ENCODE measurements at places on chromosomes 2 and 18.

- DNase-seq = no peak
Measured at GRCh38 chr18:70332694-70333093, 43.8 kb downstream of the SOCS6 start.

- no peak for DNase-seq
Measured at GRCh38 chr2:59703796-59704195, 849.7 kb downstream of the BCL11A start.

DNA sequence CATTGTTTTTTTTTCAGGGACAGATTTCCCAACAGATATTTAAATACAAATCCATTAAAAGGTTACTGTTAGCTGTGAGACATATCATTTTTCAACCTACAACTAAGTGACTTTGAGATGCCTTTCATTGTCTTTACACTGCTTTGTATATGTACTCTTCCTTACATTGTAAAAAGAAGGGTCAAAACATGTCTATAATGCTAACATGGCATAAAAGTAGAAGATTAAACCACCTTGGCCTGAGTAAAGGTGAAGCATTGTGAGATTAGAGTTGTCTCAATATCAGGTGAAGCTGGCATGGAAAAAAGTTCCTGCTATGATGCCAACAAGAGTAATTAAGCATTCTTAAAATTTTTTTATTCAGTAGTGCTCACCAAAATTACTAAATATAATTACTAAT is 1508.5 kb upstream of the NXPH2 start:
- no peak for DNase-seq

GRCh38 chr2:164661349-164661748 is 40.1 kb upstream of the GRB14 start:
- no peak for DNase-seq

- no peak for DNase-seq
Measured at GRCh38 chr2:209976698-209977385, 25.6 kb upstream of the RPE start.

- no peak for DNase-seq
Measured at GRCh38 chr18:49193252-49193651, 242.5 kb upstream of the SMAD7 start.

- DNase-seq = no peak
Measured at GRCh38 chr18:11468120-11468519, 141.3 kb upstream of the SLC35G4 start.

GRCh38 chr2:7755879-7756278 is 838.7 kb downstream of the RNF144A start:
- DNase-seq = no peak

GRCh38 chr18:2508678-2509077 is 62.6 kb downstream of the METTL4 start:
- no peak for DNase-seq

- DNase-seq = no peak
Measured at GRCh38 chr18:5982332-5982731, 87.0 kb upstream of the TMEM200C start.

- DNase-seq = no peak
Measured at GRCh38 chr18:14949800-14950664, 202.1 kb downstream of the ANKRD30B start.

DNA sequence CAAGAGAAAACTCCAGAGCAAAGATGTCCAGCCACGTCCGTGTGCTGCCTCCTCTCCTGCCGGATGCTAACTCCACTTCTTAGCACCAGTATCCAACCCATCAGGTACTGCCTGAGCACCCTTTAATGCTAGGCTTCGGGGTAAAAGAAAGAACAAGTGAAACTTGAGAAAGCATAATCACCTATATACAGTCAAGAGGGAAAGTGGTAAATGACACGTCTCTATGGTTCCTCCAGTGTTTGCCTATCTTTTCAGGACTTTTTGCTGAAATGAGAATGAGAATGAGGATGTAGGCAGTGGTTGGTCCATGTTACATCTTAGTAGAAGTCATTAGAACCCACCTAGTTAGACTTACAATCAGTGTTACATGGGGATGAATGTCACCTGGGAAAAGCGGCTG is 47.9 kb downstream of the EPHA4 start:
- DNase-seq = no peak

DNA sequence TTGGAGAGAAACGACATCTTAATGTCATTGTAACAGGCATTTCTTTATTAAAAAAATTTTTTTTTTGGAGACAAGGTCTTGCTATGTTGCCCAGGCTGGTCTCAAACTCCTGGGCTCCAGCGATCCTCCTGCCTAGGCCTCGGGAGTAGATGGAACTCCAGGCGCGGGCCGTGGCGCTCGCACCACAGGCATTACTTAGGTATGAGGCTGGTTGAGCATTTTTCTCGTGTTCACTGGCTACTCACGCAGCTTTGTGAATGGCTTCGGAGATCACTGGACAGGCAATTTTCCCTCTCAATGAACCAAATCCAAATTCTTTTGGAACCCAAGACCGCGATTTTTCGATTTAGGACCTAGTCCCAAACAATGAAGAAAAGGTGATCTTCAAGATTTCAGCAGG is 795 bp upstream of the TCF7L1 start:
- no peak for DNase-seq

GRCh38 chr18:7147399-7147798 is 29.8 kb upstream of the LAMA1 start:
- DNase-seq = no peak

DNA sequence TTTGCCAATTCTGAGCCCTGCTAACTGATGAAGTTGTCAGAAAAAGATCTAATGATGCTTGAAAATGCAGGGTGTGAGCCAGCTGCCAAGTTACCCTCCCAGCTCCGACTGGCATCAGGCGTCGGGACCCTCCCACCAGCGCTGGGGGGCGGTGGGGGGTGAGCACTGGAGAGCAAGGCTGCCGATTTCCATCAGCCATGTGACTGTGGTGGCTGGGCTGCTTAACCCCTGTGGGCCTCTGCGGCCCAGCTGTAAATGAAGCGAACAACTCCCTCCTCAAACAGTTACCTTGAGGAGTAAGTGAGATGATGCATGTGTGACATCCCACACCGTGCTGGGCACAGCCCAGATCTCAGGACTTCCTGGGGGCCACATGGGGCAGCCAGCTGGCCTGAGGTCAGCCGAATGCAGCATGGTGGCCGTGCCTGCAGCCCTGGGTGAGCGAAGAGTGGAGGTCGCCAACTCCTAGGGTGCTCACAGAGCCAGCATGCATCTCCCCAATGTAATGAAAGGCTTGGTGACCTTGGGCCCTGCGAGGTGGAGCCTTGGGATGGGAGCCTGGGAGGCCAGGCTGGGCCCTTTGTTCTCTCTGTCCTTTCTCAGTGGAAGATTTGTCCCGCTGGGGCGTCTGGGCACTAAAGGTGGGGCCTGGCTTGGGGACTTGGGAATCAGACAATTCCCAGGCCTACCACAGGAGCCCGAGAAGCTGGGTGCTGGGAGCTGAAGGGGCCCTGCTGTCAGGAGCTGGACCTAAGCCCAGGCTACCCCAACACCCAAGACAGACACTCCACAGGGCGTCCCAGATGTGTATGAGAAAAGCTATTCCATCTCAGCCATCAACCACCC is 25.1 kb downstream of the CIB4 start:
- DNase-seq = no peak

- no peak for DNase-seq
Measured at GRCh38 chr2:19988600-19988999, 1.3 kb downstream of the WDR35 start.

GRCh38 chr2:176148751-176149421 is 2.5 kb upstream of the HOXD4 start:
- no peak for DNase-seq

- no peak for DNase-seq
Measured at GRCh38 chr2:222859786-222860612, 837 bp upstream of the ACSL3 start.

GRCh38 chr2:235025800-235026536 is 74.2 kb downstream of the SH3BP4 start:
- DNase-seq = no peak

GRCh38 chr2:29775937-29776336 is 145.4 kb downstream of the ALK start:
- no peak for DNase-seq

- DNase-seq = no peak
Measured at GRCh38 chr2:232955856-232956255, 57.2 kb downstream of the NGEF start.

- no peak for DNase-seq
Measured at GRCh38 chr2:217167531-217167930, 307.7 kb upstream of the TNP1 start.

DNA sequence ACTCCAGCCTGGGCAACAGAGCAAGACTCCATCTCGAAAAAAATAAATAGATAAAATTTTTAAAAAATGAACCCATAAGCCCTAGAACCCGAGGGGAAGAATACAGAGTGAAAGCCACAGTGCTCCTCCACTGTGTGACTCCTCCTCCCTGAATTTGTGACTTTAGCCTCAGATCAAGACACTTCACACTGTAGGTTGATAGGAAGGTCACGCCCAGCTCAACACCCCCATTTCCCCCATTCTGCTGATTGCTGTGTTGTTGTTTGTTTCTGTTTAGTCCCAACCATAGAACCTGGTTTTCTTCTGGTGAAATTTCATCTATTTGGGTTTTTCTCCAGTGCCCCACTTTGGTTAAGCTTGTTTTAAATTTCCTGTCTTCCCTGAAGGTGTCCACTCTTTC is 102.2 kb downstream of the VIT start:
- no peak for DNase-seq

DNA sequence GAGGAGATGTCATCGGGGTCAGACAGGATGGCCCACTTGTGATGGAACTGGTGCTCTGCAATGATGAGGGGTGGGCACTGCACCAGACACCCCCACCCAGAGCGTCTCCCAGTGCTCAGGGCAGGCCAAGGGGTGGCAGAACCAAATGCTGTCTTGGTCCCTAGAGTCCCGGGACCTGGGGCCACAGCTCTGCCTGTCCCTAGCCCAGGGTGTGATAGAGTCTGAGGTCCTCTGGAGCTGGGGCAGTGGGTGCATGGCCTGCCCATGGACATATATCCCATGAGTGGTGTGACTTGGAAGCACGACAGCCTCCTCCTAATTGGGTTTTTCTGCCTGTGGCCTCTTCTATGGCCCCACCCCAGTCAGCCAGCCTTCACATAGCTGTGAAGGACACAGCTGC is 6.7 kb upstream of the OTOF start:
- no peak for DNase-seq

GRCh38 chr18:63753676-63754075 is 21.5 kb upstream of the SERPINB7 start:
- DNase-seq = no peak

DNA sequence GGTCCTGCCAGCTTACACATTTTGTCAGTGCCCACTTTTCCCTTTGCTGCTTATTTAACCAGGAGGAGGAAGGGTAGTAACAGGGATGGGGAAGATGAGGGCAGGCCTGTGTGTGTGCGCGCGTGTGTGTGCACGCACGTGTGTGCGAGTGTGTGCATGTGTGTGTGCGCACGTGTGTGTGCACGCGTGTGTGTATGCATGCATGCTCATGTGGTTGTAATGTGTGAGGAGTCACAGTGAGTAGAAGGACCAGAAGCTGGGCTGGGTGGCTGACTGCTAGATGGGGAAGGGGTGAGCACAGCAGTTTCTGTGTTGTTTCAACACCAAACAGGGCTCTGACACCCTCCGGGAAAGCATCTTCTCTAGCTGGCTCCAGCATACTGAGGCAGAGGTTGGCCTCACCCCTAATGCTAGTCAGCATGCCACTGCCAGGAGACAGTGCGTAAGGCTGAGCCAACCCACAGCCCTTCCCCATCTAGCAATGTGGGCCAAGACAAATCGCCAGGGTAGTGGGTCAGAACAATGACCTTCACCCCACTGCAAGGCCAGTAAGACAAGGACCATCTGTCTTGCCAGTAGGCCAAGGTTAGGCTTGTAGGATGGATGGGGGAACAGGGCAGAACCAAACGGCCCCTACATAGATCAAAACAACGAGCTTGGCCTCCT is 218.7 kb upstream of the SMAD2 start:
- no peak for DNase-seq

DNA sequence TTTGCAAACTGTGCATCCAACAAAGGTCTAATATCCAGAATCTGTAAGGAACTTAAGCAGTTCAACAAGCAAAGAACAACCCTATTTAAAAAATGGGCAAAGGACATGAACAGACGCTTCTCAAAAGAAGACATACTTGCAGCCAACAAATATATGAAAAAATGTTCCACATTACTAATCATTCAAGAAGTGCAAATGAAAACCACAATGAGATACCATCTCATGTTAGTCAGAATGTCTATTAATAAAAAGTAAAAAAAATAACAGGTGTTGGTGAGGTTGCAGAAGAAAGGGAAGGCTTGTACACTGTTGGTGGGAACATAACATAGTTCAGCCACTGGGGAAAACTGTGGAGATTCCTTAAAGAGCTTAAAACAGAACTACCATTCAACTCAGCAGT is 126.2 kb downstream of the NAT8 start:
- no peak for DNase-seq

Data from activated gamma-delta T cell treated with Interleukin-2 at 50 U/mL for 16 hours (primary cell).